Effector memory CD8-positive, alpha-beta T cell (primary cell): ENCODE measurements at places on chromosomes 1 and 21.
A peak's percentile ranks its signal among the peaks of the same experiment; 100 is the strongest.

- no peak overlapping the region for H3K27ac ChIP-seq
- H3K4me1 ChIP-seq, result peaks cover 5% of the 10 kb centered on the region
- no peak overlapping the region for H3K4me3 ChIP-seq
- peaks cover 37% of the 10 kb centered on the region for H3K27me3 ChIP-seq
These were observed 363.7 kb downstream of the SETD4 start for GRCh38 chr21:35696644-35697043.

DNA sequence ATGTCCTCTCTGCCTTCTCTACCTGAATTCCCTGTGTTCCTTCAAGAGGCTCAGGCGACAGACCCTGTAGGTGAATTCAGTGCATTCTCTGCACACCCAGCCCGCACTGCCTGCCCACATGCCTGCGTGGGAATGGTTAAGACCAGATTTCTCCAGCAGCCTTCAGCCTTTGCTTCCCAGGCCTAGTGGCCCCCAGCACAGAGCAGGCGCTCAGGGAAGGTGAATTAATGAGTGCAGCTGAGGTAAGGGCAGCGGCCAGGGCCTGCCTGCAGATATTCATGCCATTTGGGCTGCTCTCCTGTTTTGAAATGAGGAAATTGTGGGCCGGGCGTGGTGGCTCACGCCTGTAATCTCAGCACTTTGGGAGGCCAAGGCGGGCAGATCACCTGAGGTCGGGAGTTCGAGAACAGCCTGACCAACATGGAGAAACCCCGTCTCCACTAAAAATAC, 45.5 kb downstream of the IER5 start:
- H3K27me3 ChIP-seq, result no peaks in the 10 kb centered on the region
- peaks cover 27% of the 10 kb centered on the region for H3K4me1 ChIP-seq
- H3K27ac ChIP-seq, result no peak overlapping the region
- peak overlapping the region; percentile 67 for H3K4me3 ChIP-seq
- peaks cover 3% of the 10 kb centered on the region for H3K36me3 ChIP-seq
- no peak for DNase-seq

DNA sequence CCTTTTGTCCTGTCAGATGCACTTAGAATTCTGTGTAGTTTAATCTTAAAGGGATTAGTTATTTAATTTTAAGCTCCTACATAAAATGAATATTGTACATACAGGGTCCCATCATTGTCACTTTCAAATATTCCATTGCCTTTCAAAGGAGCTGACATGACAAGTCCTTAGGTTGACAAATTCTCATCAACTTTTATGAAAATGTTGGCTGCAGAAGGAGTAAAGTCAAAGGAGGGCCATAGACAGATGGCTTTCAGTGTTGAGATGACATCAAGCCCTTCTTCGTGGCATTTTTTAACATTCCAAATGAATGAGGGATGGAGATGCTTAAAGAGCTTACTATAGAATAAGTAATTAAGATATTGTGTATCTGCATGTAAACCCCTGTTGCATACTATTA, 15.4 kb downstream of the NFIA start:
- H3K4me3 ChIP-seq, result no peak overlapping the region
- peaks cover 4% of the 10 kb centered on the region for H3K4me1 ChIP-seq
- DNase-seq, result no peak

- H3K27ac ChIP-seq, result no peak overlapping the region
- H3K4me1 ChIP-seq, result no peaks in the 10 kb centered on the region
- DNase-seq, result no peak
- H3K4me3 ChIP-seq, result no peak overlapping the region
- H3K27me3 ChIP-seq, result no peaks in the 10 kb centered on the region
These were observed 110.9 kb downstream of the ASTN1 start for GRCh38 chr1:177053648-177054047.

- H3K4me1 ChIP-seq, result peaks cover 3% of the 10 kb centered on the region
- no peak overlapping the region for H3K4me3 ChIP-seq
- DNase-seq, result no peak
- H3K36me3 ChIP-seq, result no peaks in the 10 kb centered on the region
- no peak overlapping the region for H3K27ac ChIP-seq
These were observed 12.0 kb upstream of the PRDM15 start for GRCh38 chr21:41891132-41891531.

GRCh38 chr21:36698981-36699545, at the start of gene SIM2:
Gene SIM2 (plus strand): TSS chr21:36699115. CDS start chr21:36699747, 632 bp downstream.
- no peak for DNase-seq
- peaks cover 88% of the 10 kb centered on the region for H3K27me3 ChIP-seq
- no peak within 1 kb of the TSS for H3K27ac ChIP-seq
- H3K4me3 ChIP-seq, result peak within 1 kb of the TSS; percentile 55
- peaks cover 5% of the 10 kb centered on the region for H3K4me1 ChIP-seq

- no peak overlapping the region for H3K27ac ChIP-seq
- H3K36me3 ChIP-seq, result no peaks in the 10 kb centered on the region
- H3K27me3 ChIP-seq, result peaks cover 53% of the 10 kb centered on the region
- H3K4me1 ChIP-seq, result peaks cover 13% of the 10 kb centered on the region
- H3K4me3 ChIP-seq, result no peak overlapping the region
These were observed 271.8 kb downstream of the RRAGC start for GRCh38 chr1:38587766-38588165.

GRCh38 chr1:55275151-55275748, 60.1 kb upstream of the USP24 start:
- no peak for DNase-seq
- no peak overlapping the region for H3K27ac ChIP-seq

- H3K27ac ChIP-seq, result peak overlapping the region; percentile 56
- peak; percentile 64 for DNase-seq
- peaks cover 15% of the 10 kb centered on the region for H3K27me3 ChIP-seq
- peaks cover 17% of the 10 kb centered on the region for H3K4me1 ChIP-seq
- H3K36me3 ChIP-seq, result peaks cover 7% of the 10 kb centered on the region
These were observed 4.9 kb upstream of the POFUT2 start for GRCh38 chr21:45292399-45293219.

DNA sequence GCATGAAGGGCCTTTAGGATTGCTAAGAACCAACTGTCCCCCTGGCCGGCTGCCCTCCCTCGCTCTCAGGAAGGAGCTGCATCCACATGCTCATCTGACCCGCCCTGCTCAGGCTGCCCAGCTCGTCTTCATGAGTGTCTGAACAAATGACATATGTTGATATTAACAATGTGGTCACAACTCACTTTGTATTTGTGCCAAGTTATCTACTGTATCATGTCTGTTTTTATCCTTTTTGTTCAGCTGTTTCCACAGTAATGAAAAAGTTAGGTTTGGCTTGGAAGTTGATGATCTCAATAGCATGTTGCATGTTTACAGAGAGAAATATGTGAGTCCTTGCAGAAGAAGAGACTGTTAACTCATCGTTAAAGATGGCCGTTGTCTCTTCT, 75.1 kb downstream of the PHTF1 start:
- no peaks in the 10 kb centered on the region for H3K4me1 ChIP-seq
- no peaks in the 10 kb centered on the region for H3K27me3 ChIP-seq
- H3K4me3 ChIP-seq, result no peak overlapping the region
- H3K36me3 ChIP-seq, result no peaks in the 10 kb centered on the region
- no peak for DNase-seq

DNA sequence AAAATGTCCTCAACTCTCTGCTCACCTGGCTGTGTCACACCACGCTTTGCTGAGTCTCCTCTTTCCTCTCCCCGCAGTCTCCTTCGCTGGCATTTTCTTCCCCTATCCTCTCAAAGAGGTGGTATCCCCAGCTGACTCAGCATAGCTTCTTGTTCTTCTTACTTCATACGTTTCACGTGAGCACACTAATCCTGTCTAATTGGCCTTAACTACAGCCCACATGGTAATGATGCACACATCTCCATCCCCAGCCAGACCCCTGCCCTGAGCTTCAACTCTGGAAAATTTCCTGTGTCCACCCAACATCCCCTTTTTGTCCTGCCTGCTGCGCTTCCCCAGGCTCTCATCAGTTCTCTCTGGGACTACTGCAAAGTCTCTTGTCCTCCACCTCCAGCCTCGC, 169.8 kb downstream of the TTLL7 start:
- no peaks in the 10 kb centered on the region for H3K4me1 ChIP-seq
- peaks cover 12% of the 10 kb centered on the region for H3K27me3 ChIP-seq
- DNase-seq, result no peak
- H3K36me3 ChIP-seq, result no peaks in the 10 kb centered on the region

DNA sequence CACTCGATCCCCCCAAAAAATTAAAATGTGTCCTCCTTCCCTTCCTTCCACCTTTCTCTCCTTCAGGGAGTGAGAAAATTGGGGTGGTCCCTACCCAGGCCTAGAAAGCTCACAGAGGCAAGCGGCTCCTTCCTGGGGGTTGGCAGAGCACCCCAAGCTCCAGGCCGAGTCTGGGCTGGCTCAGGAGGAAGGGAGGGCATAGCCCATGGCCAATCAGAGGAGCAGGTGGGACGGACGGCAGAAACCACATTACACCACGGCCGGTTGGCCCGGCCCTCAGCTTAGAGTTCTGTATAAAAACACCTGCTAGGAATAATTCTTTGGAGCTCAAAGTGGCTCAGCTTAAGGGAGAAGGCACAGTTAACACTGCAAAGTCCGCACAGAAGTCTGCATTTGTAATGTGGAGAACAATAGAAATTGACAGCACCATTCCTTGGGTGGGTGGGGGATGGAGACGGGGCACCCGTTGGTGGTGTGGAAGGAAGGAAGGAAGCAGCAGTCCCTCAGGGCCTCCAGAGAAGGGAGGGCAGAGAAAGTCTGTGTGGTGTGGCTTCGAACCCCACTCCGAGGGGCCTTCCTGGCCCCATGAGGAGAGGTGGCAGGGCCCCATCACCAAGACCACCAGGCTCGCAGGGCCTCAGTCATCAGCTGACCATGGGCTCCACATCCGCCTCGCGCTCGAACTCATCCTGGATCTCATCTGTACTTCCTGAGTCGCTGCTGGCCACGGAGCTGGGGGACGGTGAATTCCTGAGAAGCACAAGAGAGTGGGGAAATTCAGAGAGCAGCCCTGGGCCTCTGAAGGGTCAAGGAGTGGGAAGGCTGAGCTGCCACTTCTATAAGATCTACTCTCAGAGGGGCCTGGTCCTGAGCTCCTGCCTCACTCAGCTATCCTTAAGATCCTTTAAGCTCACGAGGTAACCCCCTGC, 5.8 kb upstream of the ALDH4A1 start:
- H3K27me3 ChIP-seq, result no peaks in the 10 kb centered on the region
- peaks cover 17% of the 10 kb centered on the region for H3K4me1 ChIP-seq
- H3K4me3 ChIP-seq, result peak overlapping the region; percentile 53
- peaks cover 88% of the 10 kb centered on the region for H3K36me3 ChIP-seq

- H3K27me3 ChIP-seq, result no peaks in the 10 kb centered on the region
- H3K4me1 ChIP-seq, result peaks cover 7% of the 10 kb centered on the region
- no peak for DNase-seq
- no peak overlapping the region for H3K27ac ChIP-seq
These were observed 96.6 kb upstream of the B3GALT2 start for GRCh38 chr1:193283016-193283415.

GRCh38 chr1:25794325-25794724, 5.7 kb upstream of the SELENON start:
- no peak for DNase-seq
- H3K36me3 ChIP-seq, result peaks cover 21% of the 10 kb centered on the region
- H3K27ac ChIP-seq, result no peak overlapping the region
- no peak overlapping the region for H3K4me3 ChIP-seq
- no peaks in the 10 kb centered on the region for H3K27me3 ChIP-seq
- H3K4me1 ChIP-seq, result peaks cover 22% of the 10 kb centered on the region

GRCh38 chr1:100927276-100927675, 31.4 kb downstream of the SLC30A7 start:
- H3K27me3 ChIP-seq, result no peaks in the 10 kb centered on the region
- no peak overlapping the region for H3K4me3 ChIP-seq
- peaks cover 10% of the 10 kb centered on the region for H3K36me3 ChIP-seq
- peaks cover 47% of the 10 kb centered on the region for H3K4me1 ChIP-seq
- peak; percentile 47 for DNase-seq
- no peak overlapping the region for H3K27ac ChIP-seq

- peak overlapping the region; percentile 82 for H3K27ac ChIP-seq
- H3K4me1 ChIP-seq, result peaks cover 50% of the 10 kb centered on the region
- peak overlapping the region; percentile 36 for H3K4me3 ChIP-seq
- no peaks in the 10 kb centered on the region for H3K27me3 ChIP-seq
- no peak for DNase-seq
These were observed 74.1 kb upstream of the JUN start for GRCh38 chr1:58857680-58858673.

GRCh38 chr1:118381197-118381869, 196.3 kb upstream of the SPAG17 start:
- H3K27me3 ChIP-seq, result no peaks in the 10 kb centered on the region
- H3K4me1 ChIP-seq, result no peaks in the 10 kb centered on the region
- no peaks in the 10 kb centered on the region for H3K36me3 ChIP-seq
- DNase-seq, result no peak
- no peak overlapping the region for H3K4me3 ChIP-seq

GRCh38 chr1:172647987-172648386, 10.9 kb upstream of the FASLG start:
- no peaks in the 10 kb centered on the region for H3K36me3 ChIP-seq
- peaks cover 55% of the 10 kb centered on the region for H3K4me1 ChIP-seq
- H3K27ac ChIP-seq, result peak overlapping the region; percentile 87
- peak overlapping the region; percentile 55 for H3K4me3 ChIP-seq
- DNase-seq, result no peak

DNA sequence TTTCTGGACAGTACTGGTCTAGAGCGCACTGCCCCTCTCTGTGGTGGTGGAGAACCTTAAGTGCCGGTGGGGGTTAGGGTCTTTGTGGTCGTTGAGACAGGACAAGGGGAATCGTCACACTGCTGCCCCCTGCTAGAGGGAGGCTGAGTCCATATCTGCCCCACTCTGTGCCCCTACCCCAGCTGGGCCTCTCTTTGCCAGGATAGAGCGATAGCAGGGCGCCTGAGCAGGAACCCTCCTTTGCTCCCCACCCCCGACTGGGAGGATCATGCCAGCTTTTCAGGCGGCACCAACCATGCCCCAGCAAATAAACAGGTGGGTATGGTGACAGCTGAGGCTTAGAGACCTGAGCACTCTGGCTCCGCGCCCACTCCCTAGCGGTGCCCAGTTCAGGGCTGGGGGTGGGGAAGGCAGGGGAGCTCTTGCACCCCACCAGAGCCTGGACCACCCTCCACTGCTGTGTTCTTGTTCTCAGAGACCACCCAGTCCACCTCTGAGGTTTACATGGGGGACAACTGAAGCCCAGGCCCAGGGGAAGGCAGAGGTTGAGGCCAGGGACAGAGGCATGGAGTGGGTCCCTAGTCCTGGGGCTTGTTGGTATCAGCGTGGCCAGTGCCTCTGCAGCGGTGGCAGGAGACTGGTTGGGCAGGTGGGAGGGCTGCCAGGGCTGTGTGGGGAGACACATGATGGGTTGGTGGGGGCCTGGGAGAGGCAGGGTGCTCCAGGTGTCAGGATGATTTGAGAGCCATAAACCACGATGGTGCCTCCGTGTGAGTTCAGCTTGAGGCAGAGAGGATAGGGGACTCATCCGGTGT, 1.6 kb downstream of the PADI2 start:
- DNase-seq, result no peak
- H3K4me3 ChIP-seq, result peak overlapping the region; percentile 35
- peaks cover 99% of the 10 kb centered on the region for H3K27me3 ChIP-seq
- H3K27ac ChIP-seq, result no peak overlapping the region
- peaks cover 3% of the 10 kb centered on the region for H3K36me3 ChIP-seq

DNA sequence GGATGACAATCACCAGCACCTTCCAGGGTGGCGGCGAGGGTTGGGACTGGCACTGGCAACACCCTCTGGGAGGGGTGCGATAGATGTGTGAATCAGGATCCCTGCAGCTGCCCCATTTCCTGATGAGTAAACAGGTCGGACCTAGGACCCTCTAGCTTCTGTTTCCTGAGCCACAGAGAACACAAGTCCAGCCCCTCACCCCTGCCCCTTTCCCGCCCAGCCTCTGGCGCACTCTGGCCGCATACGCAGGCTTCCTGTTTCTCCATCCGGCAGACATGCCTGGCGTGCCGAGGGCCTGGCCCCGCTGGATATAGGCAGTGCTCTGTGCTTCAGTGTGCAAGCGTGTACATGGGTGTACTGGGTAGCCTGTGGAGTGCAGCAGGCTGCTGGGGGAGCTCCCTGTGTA, 4.6 kb downstream of the PEAR1 start:
- H3K27ac ChIP-seq, result no peak overlapping the region
- DNase-seq, result no peak
- no peaks in the 10 kb centered on the region for H3K36me3 ChIP-seq

GRCh38 chr1:175628548-175629317, 114.7 kb downstream of the TNR start:
- DNase-seq, result no peak
- H3K27me3 ChIP-seq, result peaks cover 15% of the 10 kb centered on the region
- H3K36me3 ChIP-seq, result no peaks in the 10 kb centered on the region
